ENCODE measurements at places on chromosomes 12 and 14. TPM values are rescaled to one million over a fixed set of nuclear protein-coding genes. Genes with fewer than 3 reads are reported as not detected.

DNA sequence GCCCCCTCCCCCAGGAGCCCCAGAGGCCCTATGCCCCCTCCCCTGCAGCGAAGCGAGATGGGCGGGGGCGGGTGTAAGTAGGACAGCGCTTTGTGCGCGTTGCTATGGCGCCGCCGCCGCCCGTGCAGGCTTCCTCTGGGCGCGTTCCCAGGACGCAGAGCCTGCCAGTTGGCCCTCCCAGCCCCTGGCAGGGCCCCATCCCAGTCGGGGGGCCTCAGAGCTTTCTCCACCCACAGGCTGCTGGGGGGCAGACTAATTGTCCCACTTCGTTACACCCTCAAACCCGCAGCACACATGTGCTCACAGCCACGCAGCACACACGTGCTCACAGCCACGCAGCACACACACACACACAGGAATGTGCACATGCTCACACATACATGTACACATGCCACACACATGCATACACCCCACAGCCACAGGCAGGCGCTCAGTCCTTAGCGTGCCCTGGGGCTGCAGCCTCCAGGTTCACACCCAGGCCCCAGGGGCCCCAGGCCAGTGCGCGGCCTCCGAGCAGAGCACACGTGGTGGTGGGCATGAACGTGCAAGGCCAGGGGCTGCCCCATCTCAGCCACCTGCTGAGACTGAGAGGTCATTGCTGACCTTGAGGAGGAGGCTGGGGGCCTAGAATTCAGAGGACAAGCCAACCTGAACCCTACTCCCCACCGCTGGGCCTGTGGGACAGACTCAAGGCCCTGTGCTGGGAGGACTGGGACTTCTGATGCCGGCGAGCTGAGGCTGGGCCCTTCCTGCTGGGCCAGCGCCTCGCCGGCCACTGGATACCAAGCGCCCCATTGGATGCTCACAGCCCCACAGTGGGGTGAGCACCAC lies 15.6 kb downstream of the TRMT61A start:
- H3K27ac ChIP-seq: no peak overlapping the region
- no peak overlapping the region for H3K4me3 ChIP-seq
- peaks cover 47% of the 10 kb centered on the region for H3K4me1 ChIP-seq

- no peak for DNase-seq
- H3K4me1 ChIP-seq: peaks cover 9% of the 10 kb centered on the region
- no peaks in the 10 kb centered on the region for H3K27me3 ChIP-seq
- H3K4me3 ChIP-seq: peak overlapping the region; percentile 29
- H3K36me3 ChIP-seq: no peaks in the 10 kb centered on the region
Observed at GRCh38 chr12:27782481-27782880, 2.4 kb upstream of the MANSC4 start.

DNA sequence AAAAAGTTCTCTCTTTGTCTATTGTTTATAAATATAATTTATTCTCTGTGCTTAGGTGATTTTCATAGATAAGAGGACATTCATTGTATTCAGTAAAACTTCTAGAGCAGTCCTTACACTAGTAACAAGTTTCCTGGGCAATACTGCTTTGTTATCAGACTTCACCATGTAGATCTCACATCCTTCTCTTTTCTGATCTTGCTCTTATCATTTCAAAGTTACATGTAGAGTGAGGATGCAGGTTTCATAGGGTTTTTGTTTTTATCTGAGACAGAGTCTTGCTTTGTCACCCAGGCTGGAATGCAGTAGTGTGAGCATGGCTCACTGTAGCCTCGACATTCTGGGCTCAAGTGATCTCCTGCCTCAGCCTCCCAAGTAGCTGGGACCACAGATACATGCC lies 789.5 kb downstream of the DIO2 start:
- H3K4me1 ChIP-seq: peaks cover 10% of the 10 kb centered on the region
- no peak overlapping the region for H3K4me3 ChIP-seq
- no peaks in the 10 kb centered on the region for H3K27me3 ChIP-seq
- no peaks in the 10 kb centered on the region for H3K36me3 ChIP-seq
- DNase-seq: no peak

DNA sequence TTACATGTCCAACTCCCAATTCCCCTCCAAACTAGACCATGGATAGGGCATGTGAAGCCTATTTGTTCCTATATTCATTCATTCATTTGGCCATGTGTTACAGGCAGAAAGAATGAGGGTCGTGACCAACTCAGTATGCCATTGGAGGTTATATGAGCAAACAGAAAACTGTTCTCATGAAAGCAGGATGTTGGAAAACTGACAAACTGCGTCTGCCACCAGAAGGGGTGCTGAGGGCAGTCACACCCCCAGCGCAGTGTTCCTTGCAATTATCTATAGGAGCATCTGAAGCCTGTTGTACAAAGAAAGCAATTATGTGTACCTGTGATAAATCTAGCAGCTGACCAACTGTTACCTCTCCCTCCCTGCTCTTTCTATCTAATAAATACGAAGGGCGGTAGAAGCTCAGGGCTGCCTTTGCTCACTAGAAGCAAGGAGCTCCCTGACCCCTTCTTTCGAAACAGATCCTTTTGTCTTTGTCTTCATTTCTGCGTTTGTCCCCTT lies 21.1 kb downstream of the ENTPD5 start:
- no peak overlapping the region for H3K4me3 ChIP-seq
- DNase-seq: no peak
- H3K27me3 ChIP-seq: no peaks in the 10 kb centered on the region
- H3K27ac ChIP-seq: no peak overlapping the region

DNA sequence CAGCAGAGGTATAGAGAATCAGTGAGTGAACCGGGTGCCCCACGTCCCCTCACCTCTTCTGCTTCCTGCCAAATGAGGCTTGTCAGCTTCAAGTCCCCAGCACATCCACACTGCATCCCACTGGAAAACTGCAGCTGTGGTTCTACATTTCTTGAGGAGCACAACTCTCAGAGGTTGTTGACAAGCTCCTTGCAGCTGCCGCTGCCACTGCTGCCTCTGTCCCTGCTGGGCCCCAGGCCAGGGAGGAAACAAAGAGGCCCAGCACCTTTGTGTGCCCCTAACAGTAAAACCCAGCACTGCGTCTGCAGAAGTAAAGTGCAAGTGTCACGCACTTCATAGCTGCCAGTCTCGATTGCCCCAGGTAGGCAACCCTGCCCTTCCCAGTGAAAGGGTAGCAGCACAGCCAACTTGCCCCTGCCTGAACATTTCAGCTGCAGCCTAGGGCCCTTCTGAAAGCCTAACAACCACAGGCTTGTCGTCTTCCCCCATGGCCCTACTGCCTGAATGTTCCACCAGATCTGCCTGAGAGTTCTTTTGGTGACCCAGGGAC lies 1162.1 kb upstream of the USP15 start:
- no peaks in the 10 kb centered on the region for H3K4me1 ChIP-seq
- H3K27ac ChIP-seq: no peak overlapping the region
- no peaks in the 10 kb centered on the region for H3K27me3 ChIP-seq
- no peaks in the 10 kb centered on the region for H3K36me3 ChIP-seq
- no peak for DNase-seq

DNA sequence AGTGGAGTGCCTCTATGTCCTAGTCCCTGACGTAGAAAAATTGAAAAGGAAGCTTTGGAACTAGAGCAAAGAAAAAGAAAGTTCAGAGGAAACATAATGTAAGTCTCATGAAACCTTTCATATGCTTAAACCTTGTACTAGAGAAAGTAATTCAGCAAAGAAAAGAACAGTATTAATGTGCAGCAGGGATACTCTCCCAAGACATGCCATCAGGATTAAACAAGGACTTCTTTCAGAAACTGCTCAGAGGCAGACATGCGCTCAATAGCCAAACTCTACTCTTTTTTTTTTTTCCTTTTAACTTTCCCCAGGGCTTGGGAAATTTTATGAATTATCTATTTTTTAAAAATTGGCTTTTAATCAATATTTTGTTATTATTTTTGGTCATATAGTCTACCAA lies 7.1 kb upstream of the ASB8 start:
- peaks cover 34% of the 10 kb centered on the region for H3K4me1 ChIP-seq
- no peak for DNase-seq
- no peaks in the 10 kb centered on the region for H3K27me3 ChIP-seq
- H3K27ac ChIP-seq: peak overlapping the region; percentile 88
- peak overlapping the region; percentile 8 for H3K4me3 ChIP-seq
- H3K36me3 ChIP-seq: no peaks in the 10 kb centered on the region

- no peak overlapping the region for H3K4me3 ChIP-seq
- no peaks in the 10 kb centered on the region for H3K36me3 ChIP-seq
- H3K27me3 ChIP-seq: no peaks in the 10 kb centered on the region
- no peaks in the 10 kb centered on the region for H3K4me1 ChIP-seq
Observed at GRCh38 chr14:92905667-92906066, 17.3 kb upstream of the CHGA start.

GRCh38 chr14:75881994-75882393 lies 99.8 kb downstream of the TGFB3 start:
- H3K4me1 ChIP-seq: peaks cover 14% of the 10 kb centered on the region
- H3K36me3 ChIP-seq: no peaks in the 10 kb centered on the region
- DNase-seq: no peak
- H3K27me3 ChIP-seq: no peaks in the 10 kb centered on the region

DNA sequence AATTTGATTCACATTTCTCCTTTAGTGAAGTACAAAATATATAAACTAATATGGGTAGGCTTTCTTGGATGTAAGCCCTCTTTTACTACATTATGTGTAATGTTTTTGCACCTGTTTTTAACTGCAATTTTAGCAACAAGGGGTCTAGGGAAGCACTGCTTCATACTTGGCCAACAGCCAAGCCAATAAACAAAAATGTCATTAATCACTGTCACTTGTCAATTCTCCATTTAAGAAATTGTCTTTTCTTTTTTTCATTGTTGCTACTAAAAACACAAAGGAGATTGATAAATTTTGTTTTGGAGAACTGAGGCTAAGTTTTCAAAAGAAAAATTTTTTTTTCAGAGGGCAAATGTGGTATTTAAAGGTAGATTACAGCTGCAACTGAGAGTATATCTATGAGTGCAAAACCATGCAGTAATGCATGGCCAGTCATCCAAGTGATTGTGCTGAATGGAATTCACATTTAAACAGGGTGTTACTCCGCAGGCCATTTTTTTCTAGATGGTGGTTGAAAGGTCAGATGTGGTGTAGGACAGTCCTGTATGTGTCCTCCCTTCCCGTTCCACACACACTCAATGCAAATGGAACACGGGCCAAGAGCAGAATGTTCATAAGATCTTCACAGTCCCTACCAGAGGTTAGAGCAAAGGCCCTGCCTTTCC lies 503.0 kb upstream of the LMO3 start:
- H3K27ac ChIP-seq: no peak overlapping the region
- DNase-seq: no peak
- no peak overlapping the region for H3K4me3 ChIP-seq
- H3K36me3 ChIP-seq: no peaks in the 10 kb centered on the region

- no peaks in the 10 kb centered on the region for H3K4me1 ChIP-seq
- DNase-seq: no peak
- H3K4me3 ChIP-seq: no peak overlapping the region
- H3K27me3 ChIP-seq: no peaks in the 10 kb centered on the region
- H3K36me3 ChIP-seq: no peaks in the 10 kb centered on the region
Observed at GRCh38 chr12:118984161-118984943, 3.0 kb downstream of the SRRM4 start.

DNA sequence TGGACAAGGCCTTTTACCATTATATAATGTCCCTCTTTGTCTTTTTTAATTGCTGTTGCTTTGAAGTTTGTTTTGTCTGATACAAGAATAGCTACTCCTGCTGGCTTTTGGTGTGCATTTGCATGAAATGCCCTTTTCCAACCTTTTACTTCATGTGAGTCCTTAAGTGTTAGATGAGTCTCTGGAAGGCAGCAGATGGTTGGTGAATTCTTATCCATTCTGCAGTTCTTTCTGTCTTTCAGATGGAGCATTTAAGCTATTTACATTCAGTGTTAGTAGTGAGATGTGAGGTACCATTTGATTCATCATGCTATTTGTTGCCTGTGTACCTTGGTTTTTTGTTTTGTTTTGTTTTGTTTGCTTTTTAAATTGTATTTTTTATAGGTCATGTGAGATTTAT lies 208.3 kb downstream of the GPHN start:
- H3K27ac ChIP-seq: no peak overlapping the region
- H3K27me3 ChIP-seq: no peaks in the 10 kb centered on the region
- no peaks in the 10 kb centered on the region for H3K4me1 ChIP-seq
- no peaks in the 10 kb centered on the region for H3K36me3 ChIP-seq
- no peak overlapping the region for H3K4me3 ChIP-seq

- DNase-seq: no peak
- no peaks in the 10 kb centered on the region for H3K36me3 ChIP-seq
- H3K27ac ChIP-seq: no peak overlapping the region
- H3K4me3 ChIP-seq: no peak overlapping the region
- H3K4me1 ChIP-seq: no peaks in the 10 kb centered on the region
- H3K27me3 ChIP-seq: no peaks in the 10 kb centered on the region
Observed at GRCh38 chr12:51378749-51379148, 12.5 kb downstream of the GALNT6 start.

GRCh38 chr12:131816495-131816894 lies 11.7 kb upstream of the MMP17 start:
- no peaks in the 10 kb centered on the region for H3K36me3 ChIP-seq
- DNase-seq: no peak
- H3K27ac ChIP-seq: no peak overlapping the region
- no peak overlapping the region for H3K4me3 ChIP-seq

DNA sequence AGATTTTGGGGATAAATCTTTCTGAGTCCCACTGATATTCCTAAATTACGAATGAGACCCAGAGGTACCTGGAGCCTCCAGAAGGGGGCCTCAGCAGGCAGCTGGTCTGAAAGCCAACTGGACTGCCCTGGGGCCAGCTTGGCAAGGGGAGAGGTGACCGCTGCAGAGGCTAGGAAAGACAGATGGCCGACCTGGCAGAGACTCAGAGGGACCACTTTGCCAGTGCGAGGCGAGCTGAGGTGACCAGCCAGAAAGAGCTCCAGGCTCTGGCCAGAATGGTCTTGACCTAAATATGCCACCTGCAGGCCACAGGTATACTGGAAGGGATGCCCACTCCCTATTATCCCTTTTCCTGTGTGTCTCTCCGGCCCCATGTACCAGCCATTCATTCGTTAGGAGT lies 256.8 kb upstream of the GARIN6 start:
- H3K27ac ChIP-seq: no peak overlapping the region
- peak; percentile 7 for DNase-seq
- H3K4me1 ChIP-seq: no peaks in the 10 kb centered on the region
- no peaks in the 10 kb centered on the region for H3K27me3 ChIP-seq
- no peaks in the 10 kb centered on the region for H3K36me3 ChIP-seq

GRCh38 chr12:8816448-8817050 lies 5.9 kb upstream of the A2ML1 start:
- H3K27me3 ChIP-seq: no peaks in the 10 kb centered on the region
- DNase-seq: no peak
- H3K36me3 ChIP-seq: no peaks in the 10 kb centered on the region
- H3K4me1 ChIP-seq: no peaks in the 10 kb centered on the region
- no peak overlapping the region for H3K4me3 ChIP-seq

GRCh38 chr12:101697197-101697929 lies at the start of gene CHPT1:
CHPT1 (plus strand) TSS chr12:101697640; CDS start chr12:101697862, 222 bp downstream.
- H3K4me3 ChIP-seq: peak within 1 kb of the TSS; percentile 96
- DNase-seq: peak; percentile 80
- peaks cover 45% of the 10 kb centered on the region for H3K4me1 ChIP-seq
- H3K36me3 ChIP-seq: no peaks in the 10 kb centered on the region
- peak within 1 kb of the TSS; percentile 97 for H3K27ac ChIP-seq

Gene BHLHE41
- 41.5 TPM for total RNA-seq

Gene TESPA1
- total RNA-seq: not detected

Gene CLEC9A
- not detected for total RNA-seq

Gene GLI1
- total RNA-seq: not detected

Gene DLGAP5
- 0.10 TPM for total RNA-seq

Gene CCDC198
- not detected for total RNA-seq

Gene RHOF
- 3.9 TPM for total RNA-seq

Gene COX8C
- total RNA-seq: not detected

Gene AP1G2
- 4.4 TPM for total RNA-seq

Gene PPP1R1A
- 93.7 TPM for total RNA-seq

Gene OR6C2
- total RNA-seq: not detected

Gene INHBE
- 6.8 TPM for total RNA-seq

Gene CTSG
- 2.4 TPM for total RNA-seq

Gene TEAD4
- total RNA-seq: 236 TPM
